ENCODE measurements at places on chromosomes 7 and 10.

DNA sequence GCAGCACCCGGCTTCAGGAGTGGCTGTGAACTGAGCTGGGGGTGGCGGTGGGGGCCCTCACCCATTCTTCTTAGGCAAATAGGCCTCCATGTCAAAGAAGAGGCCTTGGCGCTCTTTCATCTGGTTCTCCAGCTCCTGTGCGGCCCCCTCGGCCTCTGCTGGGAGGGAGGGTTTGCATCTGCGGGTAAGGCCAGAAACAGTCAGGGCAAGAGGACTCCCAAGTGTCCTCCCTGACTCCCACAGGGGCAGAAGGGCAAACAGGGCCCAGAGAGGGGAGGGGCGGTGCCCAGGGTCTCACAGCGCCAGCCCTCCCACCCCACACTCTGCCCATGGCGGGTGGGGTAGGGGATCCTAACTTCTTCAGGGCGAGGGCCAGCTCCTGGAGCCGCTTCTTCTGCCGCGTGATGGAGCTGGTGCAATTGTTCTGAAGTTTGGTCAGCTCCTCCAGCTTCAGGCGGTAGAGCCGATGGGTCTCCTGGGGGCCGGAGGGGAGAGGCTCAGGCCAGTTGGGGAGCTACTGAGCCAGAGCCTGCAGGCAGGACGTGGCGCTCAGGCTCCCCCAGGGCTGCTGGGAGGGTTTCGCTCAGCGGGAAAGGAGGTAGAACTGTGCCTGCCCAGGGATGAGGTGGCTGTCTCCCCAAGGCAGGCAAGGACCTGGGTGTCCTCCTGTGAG, 2.2 kb downstream of the TMEM120A start:
- DNase-seq, result no peak

- DNase-seq, result no peak
Observed at GRCh38 chr10:114932945-114933344, 5.0 kb upstream of the TRUB1 start.

GRCh38 chr10:34098821-34099567, 716.1 kb downstream of the PARD3 start:
- no peak for DNase-seq

GRCh38 chr10:130929422-130930325, 381.8 kb downstream of the TCERG1L start:
- no peak for DNase-seq
